Glomerular endothelial cell (primary cell): ENCODE measurements at places on chromosomes 16 and 17.
A peak's percentile ranks its signal among the peaks of the same experiment; 100 is the strongest.

GRCh38 chr17:81566461-81567126 is 14.4 kb upstream of the FAAP100 start:
- peak; percentile 90 for DNase-seq

DNA sequence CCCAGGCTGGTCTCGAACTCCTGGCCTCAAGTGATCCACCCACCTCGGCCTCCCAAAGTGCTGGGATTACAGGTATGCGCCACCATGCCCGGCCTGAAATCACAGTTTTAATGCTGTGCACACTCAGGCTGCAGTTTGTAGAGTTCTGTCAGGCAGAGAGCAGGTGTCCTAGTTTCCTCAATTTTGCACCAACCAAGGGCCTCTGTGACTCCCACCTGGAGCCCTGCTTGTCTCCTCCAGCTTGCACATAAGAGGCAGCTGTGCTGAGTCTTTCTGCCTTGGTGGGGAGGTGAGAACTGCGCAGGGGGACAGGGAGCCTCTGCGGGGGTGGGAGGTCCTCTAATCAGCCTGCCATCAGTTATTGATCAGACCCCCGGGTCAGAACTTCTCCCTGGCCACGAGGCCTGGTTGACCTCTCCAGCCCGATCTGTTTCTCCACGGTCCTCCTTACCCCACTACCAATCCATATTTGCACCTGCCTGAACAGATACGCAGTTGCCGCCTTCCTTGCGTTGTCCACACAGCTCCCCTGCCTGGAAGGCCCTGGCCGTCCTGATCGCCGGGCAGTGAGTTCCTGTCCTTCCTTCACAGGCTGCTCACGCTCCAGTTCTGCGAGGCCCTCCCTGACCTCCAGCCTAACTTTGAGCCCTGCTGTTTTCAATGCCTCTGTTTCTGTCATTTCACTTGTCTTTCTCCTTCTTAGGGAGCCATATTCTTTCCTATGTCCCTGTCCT is 48.1 kb upstream of the SIAH1 start:
- DNase-seq = no peak

DNA sequence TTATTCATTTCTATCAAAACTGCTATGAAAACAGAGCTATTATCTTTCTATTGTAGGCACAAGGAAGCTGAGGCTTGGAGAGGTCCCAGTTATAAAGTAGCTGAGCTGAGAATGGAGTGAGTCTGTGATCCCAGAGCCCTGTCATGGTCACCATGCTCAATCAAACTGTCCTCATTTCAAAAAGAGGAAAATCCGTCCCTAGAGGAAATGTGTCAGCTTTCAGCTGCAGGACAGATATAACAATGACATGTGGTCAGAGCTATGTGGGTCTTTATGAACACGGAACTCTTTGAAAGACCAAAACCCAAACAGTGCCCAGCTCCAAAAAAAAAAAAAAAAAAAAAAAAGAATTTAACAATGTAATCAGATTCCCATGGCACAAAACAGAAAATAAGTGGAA is 266.1 kb downstream of the XYLT1 start:
- DNase-seq = no peak

GRCh38 chr16:22381392-22381791 is 7.0 kb upstream of the CDR2 start:
- DNase-seq = no peak

GRCh38 chr17:17696085-17696484 is 14.8 kb downstream of the RAI1 start:
- DNase-seq = no peak

- DNase-seq = no peak
These were observed 11.5 kb upstream of the PITPNA start for GRCh38 chr17:1573932-1574696.

GRCh38 chr17:17351356-17351891 is 48.3 kb downstream of the NT5M start:
- DNase-seq = no peak

DNA sequence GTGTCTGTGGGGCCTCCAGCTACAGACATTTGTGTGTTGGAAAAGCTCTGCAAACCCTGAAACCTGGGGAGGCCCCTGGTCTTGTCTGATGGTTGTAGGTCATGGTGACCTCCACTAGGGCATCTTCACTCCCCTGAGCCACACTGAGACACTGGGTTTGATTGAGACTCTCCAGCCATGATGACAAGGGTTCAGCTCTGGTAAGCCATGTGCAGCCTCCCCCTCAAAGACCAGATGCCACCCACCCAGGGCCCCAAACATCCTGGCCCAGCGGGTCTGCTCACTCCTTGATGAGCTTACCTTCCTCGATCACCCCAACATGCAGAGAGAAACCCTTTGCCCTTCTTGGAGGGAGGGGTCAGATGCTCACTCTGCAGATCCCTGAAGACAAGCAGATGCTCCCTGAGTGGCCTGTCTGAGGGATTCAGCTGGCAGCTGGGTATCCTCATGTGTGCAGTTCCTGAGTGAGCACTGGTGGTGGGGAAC is 101.6 kb downstream of the METRNL start:
- DNase-seq = no peak

DNA sequence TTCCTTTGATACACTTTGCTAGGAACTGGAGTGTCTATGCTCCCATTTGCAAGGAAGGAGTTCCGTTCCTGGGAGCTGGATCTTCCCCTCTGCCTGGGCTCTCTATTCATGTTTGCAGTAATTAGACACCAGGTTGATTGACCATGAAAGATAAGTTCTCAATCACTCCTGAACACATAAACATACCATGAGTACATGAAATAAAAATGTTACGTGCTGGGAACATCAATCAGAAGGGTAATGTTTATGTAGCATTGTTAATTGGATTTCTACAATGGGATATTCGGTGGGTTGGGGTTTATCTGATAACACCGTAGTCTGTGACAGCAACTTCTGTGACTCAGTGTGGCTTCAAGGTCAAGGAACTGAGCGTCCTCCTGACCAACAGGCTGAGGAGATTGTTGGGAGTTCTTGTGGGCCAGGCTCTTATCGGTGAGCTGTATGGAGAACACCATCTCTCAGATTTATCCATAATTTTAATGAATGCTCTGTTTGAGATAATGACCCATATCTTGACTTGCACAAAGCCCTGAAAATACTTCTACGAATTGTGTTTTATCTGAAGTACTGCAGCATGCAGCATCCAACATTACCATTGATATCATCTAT is 136.4 kb downstream of the NPIPB5 start:
- no peak for DNase-seq

- DNase-seq = no peak
These were observed 172.2 kb downstream of the SEC14L1 start for GRCh38 chr17:77312786-77313599.

- no peak for DNase-seq
These were observed 19.9 kb downstream of the ARL4D start for GRCh38 chr17:43418441-43419374.

DNA sequence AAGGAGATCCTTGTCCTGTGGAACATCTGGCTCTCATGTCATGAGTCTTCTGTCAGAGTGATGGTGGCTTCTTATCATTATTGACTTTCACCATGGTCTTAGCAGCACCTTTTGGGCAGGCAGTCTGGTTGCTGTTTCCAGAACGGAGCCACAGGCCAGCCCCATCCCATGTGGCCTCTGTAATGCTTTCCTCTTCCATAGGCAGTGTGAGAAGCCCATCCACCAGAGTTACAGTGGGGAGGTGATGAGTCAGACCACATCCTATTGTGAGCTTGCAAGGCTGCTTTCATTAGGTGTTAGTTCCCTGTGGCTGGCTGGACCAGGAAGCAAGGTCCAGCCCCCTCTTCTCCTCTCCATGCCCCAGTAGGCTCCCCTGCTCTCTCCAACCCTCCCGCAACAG is 30.8 kb upstream of the SPACA3 start:
- no peak for DNase-seq

GRCh38 chr16:87459027-87459426 is 33.8 kb downstream of the ZCCHC14 start:
- no peak for DNase-seq

DNA sequence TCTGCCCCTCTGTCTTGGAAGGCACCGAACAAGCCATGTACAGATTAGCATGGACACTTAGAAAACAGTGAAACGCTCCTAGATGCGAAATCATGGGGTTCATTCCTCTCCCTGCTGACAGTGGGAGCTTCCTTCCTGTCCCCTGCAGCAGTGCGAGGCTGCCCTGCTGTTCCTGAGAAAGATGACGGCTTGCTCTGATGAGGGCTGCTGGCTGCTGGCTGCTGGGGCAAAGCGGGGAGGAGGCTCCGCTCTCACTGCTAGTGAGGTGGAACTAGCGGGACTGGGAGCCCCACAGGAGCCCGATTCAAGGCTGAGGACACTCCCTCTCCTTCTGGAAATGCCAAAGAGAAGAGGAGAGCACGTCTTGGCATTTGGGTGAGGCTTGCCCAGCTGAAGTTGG is 25.9 kb upstream of the CACNG4 start:
- no peak for DNase-seq

GRCh38 chr17:82200743-82201497 is 11.7 kb downstream of the CCDC57 start:
- no peak for DNase-seq

GRCh38 chr16:54632322-54633220 is 298.1 kb upstream of the IRX5 start:
- DNase-seq = no peak

DNA sequence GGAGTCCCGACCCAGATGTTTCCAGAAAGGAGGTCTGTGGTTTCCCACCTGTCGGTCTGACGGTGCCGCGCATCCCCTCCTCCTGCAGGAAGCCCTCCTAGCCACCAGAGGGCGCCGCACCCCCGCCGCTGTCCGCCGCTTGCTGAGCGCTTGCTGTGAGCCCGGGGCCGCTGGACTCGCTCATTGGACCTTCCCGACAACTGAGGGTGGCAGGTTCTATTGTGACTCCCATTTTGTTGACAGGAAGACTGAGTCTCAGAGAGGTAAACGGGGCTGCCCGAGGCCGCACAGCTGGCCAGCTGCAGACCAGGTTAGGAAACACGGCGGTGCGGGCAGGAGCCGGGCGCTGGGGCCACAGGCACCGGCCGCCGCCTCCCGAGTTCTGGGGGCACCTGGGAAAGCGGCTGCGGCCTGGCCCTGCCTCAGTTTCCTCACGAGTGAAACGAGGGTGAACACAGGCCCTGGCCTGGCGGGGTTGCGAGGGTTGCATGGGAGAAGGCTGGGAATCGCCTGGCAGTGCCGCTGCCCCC is 191.1 kb upstream of the CIBAR2 start:
- no peak for DNase-seq

DNA sequence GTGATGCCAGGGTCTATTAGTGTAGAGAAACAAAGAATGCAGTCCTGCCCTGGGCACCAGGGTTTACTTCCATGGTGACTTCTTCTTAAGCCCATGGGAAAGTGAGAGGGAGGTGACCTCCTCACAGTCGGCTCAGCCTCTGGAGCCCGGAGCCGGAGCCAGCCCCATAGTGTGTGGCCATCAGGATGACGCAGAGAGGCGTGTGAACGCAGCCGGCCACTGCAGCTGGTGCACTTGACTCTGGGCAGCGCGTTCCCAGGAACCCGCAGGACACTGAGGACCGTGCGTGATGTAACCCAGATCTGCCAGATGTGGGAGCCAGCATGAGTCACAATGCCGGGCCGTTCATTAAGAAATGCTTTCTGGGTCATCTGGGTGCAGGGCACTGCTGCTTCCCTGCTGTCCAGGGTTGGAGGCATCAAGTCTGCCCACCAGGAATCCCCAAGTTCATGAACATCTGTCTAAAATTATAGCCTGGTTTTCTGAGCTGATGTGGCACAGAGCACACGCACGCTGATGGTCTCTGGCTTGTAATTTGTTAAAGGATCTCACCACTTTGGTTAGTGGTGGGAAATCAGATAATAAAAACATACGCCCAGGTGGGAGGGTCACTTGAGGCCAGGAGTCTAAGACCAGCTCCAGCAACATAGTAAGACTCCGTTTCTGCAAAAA is 114.1 kb downstream of the PITPNC1 start:
- peak; percentile 68 for DNase-seq

DNA sequence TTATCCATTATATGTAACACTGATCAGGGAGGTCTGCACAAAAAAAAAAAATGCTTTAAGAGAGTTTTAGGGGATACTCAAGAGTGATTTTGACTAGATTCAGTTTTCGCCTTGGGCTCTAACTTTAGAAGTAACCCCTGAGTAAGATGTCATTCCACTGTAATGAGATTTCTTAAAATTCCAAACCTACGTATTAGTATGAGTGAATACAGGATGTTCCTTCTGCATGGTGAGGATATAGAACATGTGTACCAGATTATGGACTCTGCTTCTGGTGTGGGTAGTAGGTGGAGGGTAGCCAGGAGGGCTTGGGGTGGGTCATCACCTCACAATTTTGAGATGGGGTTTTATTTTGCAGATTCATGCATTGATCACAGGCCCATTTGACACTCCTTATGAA is 4.3 kb downstream of the UBE2Z start:
- DNase-seq = no peak

GRCh38 chr17:79838522-79839274 is 542 bp downstream of the CBX4 start:
- DNase-seq = no peak

DNA sequence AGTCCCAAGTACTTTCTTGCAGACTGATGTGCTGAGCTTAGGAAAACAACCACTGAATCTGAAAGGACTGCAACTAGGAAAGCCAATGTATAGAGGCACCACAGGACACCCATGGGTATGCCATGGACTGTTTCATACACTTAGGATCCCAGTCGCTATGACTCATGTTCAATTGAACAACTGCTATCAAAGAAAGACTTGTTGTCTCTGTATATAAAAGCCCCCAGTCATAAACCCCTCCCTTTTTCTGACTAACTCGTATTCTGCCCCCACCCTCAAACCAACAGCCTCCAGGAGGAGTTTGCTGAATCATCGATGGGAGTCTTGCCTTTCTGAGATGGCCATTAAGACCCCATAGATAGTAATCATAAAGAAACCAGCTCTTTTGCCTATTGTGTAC is 205.4 kb downstream of the ANKFN1 start:
- DNase-seq = no peak

DNA sequence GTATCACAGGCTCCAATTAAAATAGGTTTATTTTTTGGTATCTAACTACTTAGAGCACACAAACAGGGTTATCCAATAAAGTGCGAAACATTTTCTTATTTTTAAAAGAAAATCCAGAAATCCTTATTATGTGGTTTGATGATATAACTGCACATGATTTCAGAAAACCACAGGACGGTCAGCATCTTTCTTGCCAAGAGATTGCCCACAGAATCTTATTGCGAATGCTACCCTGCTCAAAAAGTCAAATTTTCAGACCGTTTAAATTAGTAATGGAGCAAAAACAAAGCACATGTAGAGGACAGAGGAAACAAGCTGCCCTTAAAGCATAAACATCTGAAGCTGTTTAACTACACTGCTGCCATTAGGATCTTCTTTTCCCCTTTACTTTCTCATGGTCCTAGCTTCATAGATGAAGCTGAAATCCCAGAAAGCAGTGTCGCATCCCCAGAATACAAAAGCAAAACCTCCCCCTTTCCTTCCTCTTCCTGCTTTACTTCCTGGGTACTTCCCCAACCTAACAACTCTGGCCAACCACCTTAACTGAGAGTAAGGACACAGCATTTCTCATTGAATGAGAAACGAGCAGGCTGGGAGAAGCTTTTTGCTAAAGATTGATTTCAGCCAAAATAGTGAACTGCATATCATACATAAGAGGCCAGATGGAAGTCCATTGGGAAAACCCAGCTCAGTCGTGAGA is 43.7 kb downstream of the CMTM4 start:
- DNase-seq = no peak

GRCh38 chr17:57456622-57457021 is 200.3 kb downstream of the MSI2 start:
- DNase-seq = no peak
